ENCODE measurements at places on chromosomes 2 and 18.

DNA sequence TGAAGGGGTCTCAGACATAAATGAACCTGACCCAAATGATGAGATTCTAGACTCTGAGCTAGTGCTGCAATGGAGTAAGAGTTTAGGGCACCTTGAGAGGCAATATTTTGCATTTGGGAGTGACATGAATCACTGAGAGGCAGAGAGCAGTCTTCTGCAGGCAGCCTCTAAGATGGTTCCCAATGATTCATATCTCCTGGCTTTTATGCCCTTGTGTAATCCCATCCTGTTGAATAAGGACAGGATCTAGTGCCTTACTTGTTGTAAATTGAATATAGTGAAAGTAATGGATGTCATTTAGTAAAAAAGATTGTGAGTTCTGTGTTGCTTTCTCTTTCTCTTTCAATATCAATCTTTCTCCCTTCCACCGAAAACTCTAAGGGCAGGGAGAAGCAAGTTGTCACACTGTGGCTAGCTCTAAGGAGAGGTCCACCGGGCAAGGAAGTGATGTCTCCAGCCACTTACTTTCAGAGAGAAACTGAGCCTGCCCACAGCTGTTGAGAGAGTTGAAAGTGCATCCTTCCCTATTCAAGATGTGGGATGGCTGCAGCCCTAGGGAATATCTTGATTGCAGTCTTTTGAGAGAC lies 144.7 kb downstream of the TRIB2 start:
- DNase-seq: no peak

GRCh38 chr18:23612434-23613090 lies 26.3 kb upstream of the NPC1 start:
- DNase-seq: no peak

- DNase-seq: no peak
Measured at GRCh38 chr18:22346953-22347605, 70.6 kb downstream of the CTAGE1 start.

DNA sequence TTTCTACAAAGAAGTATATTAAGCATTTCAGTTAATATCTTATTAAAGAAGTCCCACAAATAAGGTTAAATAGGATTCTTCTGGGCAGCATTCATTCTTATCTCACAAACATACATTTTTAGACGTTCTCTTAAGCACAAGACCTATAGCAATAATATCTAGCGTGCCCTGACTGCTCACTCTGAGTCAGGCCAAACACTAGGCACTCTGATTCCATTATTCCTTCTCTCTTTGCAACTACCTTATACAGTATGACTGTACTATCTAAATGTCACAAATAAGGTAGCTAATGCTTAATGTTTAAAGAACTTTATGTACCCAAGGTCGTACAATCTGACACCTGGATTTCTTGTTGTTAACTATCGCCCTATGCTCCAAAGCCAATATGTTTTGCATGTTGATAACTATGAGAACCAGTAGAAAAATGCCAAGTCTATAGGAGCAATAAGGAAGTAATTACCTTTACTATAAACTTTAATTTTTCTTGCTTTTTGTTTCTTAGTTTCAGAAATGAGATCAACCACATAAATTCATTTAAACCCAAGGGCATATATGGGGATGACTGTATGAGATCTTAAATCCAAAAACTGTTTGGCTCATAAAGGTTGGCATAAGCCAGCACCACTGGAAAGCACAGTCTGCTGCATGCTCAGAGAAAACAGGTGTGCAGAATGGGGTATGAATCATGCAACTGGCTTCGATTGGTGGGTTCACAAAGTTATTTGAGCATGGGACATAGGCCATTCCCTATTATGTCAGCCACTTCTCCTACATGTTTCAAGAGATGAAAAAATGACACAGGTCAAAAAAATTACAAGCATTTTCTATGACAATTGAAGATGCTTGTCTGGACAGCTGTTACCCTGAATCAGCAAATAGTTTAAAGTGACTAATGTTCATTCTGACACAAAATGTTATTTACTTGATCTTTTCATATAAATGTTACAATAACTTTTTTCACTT lies 352.0 kb downstream of the IRS1 start:
- DNase-seq: no peak

GRCh38 chr2:109020217-109020637 lies 31.2 kb upstream of the EDAR start:
- no peak for DNase-seq

GRCh38 chr18:76530391-76530790 lies 35.3 kb upstream of the ZNF516 start:
- no peak for DNase-seq

DNA sequence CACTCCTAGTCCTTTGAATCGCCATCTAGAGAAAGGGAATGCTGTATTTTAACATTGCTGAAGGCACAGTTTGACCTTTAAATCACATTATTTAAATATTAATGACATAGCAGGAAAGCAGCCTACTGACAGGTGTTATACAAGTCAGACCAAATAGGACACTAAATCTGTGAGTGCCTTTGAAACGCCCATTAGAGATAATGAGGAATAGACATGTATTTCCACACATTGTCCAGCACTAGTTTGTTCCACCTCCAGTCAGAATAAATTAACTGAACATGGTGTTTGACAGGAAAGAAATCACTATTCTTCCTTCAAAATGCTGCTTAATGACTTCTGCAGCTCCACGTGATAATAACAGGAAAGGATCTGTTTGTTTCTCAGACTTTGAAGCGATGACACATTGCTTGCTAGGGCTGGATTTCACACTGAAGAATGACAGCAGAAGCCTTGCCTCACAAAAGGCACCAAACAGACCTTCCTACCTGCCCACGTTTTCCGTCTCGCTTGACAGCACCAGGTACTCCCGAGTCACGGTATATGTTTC lies 90.5 kb upstream of the DDX18 start:
- no peak for DNase-seq

GRCh38 chr2:10709290-10709939 lies 12.0 kb upstream of the ATP6V1C2 start:
- DNase-seq: peak; percentile 54

GRCh38 chr18:49565612-49566011 lies 3.8 kb downstream of the LIPG start:
- DNase-seq: no peak

GRCh38 chr2:231617059-231617926 lies 24.6 kb downstream of the TEX44 start:
- DNase-seq: no peak

- peak; percentile 68 for DNase-seq
Measured at GRCh38 chr2:10911291-10912075, at the start of gene KCNF1. KCNF1 (plus strand) TSS chr2:10911934; CDS start chr2:10912427, 493 bp downstream.
